Activated naive CD4-positive, alpha-beta T cell (primary cell): ENCODE measurements at places on chromosomes 16 and 17.

DNA sequence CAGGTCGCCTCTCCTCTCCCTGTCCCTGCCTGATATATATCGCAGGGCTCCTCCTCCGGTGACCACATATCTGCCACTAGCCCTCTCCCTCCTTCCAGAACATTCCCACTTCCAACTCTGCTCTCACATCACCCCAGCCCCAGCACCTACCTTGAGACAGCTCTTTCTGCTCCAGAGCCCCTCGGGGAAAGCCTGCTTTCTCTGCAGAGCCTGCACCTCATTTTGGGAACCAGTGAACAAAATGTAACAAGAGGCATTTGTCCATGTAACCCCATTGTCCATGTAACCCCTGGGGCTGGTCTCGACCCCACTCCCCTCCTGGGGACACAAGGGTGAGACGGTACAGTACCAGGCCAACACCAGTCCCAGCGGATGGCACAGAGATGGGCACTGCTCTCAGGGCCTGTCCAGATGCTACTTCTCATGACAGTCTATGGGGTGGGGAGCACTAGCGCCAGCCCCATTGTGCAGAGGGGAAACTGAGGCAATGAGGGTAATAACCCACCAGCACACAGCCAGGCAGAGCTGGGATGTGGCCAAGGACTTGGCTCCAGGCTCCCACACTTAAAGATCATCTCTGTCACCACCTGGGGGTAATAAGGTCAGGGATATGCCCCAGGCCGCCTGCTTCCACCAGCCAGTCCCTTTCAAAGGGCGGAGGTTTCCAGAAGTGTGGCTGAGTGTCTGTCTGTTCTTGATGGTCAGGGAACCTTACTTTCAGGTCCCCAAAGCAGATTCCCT, 42.9 kb downstream of the TBC1D16 start:
- DNase-seq: no peak

DNA sequence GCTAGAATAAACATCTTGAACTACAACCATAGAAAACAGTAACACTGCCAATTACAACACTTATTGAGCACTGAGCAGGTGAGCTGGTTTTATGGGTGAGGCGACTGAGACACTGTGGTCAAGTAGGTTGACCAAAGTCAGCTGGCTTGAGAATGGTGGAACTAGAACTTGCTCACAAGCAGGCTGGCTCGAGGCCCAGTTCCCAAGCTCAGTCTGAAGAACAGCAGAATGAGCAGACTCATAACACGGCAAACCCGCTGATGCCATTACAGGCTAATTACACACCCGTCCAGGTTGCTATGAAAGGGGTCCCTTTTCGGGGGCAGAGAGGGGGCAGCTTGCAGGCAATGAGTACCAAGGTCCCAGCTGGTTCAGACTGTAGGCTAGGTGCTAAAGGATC, 6.5 kb downstream of the ZZEF1 start:
- DNase-seq: no peak

- no peak for DNase-seq
Observed at GRCh38 chr16:24918641-24919040, 72.9 kb downstream of the SLC5A11 start.

GRCh38 chr16:82655072-82655714, 28.4 kb downstream of the CDH13 start:
- DNase-seq: peak; percentile 17

- DNase-seq: no peak
Observed at GRCh38 chr16:50846511-50846910, 104.6 kb downstream of the CYLD start.

DNA sequence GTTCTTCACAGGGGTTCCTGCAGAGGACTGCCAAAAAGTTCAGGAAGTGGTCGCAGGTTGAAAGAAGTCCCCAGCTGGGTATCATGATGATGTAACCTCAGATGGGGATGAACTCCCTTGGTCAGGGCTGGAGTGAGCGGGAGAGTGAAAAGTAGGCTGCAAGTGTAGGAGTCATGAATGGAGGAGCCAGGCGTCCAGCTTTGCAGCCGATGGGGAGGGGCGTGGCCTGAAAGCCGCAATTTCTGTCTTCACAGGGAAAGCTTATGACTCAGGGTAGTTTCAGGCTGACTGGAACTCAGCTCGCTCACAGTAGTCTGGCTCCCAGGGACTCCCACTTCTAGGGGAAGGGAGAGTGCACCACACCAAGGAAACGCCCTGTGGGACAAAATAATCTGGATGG, 70.0 kb upstream of the HS3ST3A1 start:
- DNase-seq: no peak

- no peak for DNase-seq
Observed at GRCh38 chr16:15907863-15908478, 19.6 kb upstream of the CEP20 start.

DNA sequence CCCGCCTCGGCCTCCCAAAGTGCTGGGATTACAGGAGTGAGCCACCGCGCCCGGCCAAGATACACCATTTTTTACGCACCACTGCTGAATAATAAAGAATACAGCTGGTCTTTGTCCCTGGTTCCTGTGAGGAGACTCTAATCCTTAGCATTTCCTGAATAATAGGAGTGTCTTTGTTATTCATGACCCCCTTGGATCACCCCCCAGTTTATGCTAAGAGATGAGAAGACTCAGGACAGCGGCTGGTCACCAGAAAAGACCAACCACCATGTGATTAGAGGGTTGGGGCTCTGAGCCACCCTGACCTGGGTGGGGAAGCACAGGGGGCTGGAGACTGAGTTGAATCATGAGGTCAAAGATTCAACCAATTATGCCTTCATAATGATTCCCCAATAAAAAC, 17.3 kb downstream of the PHLPP2 start:
- no peak for DNase-seq

- no peak for DNase-seq
Observed at GRCh38 chr16:78034530-78034929, 12.2 kb downstream of the CLEC3A start.

- no peak for DNase-seq
Observed at GRCh38 chr17:81304196-81305015, 9.3 kb upstream of the SLC38A10 start.

DNA sequence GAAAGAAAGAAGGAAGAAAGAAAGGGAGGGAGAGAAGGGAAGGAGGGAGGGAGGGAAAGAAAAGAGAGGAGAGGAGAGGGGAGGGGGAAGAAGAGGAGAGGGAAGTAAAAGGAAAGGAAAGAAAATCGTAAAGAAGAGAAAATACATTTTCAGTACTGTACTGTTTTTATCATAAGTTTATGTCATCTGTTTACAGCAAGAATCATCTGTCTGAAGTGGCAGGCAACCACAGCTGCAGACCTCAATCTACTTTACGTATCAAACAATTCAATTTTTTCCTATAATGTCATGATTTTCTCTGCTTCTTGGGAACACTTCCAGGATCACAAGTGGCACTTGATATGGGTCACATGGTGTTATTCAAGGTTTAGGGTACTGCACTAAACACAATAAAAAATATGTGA, 58.3 kb downstream of the USP32 start:
- no peak for DNase-seq
